Cardiac fibroblast (primary cell): ENCODE measurements at places on chromosomes 5 and 9.
A peak's percentile ranks its signal among the peaks of the same experiment; 100 is the strongest.

- no peak for DNase-seq
Measured at GRCh38 chr5:139399501-139400121, 4.3 kb downstream of the SPATA24 start.

DNA sequence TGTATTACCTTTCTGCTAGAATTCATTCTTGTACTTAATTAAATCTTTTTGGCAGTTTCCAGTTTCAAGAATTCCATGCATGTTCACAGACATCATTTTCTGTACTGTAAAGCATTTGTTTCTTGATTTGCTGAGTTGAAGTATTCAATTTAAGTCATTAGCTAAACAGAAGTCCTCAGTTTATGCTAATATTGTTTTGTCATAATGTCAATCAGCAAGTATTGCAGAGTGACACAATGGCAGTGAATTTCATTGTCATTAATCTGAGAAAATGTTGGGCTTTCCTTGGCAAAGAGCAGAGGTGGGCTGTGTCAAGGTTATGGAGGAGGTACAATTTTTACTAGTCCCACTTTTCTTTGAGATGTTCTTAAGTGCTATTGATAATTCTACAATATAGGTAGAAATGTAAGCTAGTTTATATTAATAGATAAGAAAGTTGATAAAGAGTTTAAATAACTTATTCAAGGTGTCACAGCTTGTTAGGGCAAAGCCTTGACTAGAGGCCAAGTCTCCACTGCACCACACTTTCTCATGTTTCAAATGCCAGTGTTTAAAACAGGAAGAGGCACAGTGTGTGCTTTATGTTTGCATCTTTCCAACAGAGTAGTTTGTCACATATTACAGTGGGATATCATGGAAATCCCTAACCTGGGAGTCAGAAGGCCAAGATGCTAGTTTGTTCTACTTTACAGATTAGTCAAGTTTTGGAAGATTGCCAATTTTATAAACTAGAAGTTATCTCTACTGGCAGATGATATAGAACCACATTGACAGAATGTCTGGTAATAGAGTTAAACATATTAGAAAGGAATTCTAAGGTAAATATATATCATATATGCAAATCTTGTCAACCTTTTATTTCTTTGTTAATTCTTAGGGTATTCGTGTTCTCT is 56.3 kb downstream of the SLF1 start:
- DNase-seq = peak; percentile 17

DNA sequence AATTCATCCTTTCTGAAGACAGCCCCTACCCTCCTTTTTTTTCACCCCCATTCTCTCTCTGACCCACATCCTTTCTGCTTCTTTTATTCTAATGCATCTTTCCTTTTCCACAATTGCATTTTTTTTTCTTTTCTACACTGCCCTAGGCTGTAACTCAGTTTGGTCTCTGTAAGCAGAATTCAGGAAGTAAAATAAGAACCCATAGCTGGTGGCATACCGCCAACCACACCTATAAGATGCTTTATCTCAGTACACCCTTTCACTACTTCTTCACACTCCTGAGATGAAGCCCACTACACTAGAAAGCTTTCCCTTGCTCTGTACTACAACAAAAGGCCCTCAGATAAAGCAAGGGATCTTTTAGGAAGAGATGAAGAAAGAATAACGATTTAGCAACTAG is 16.1 kb upstream of the TSSK1B start:
- DNase-seq = no peak

DNA sequence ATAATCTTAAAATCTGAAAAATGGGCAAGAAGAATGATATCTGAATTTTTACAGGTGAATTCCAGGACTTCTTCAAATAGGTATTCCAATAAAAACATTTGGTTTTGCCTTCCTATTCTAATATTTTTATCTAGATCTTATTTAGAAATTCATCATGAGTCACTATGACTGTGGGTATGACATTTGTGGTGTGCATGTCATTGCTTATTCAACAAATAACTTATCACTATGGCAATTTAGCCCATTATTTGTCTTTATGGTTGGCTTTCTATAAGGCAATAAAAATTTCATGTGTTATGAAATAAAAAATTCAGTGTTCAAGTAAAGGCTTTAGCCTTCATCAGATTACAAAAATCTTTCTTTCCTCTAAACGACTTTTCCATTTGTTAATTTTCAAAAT is 1139.6 kb upstream of the NUDT12 start:
- DNase-seq = peak; percentile 7

DNA sequence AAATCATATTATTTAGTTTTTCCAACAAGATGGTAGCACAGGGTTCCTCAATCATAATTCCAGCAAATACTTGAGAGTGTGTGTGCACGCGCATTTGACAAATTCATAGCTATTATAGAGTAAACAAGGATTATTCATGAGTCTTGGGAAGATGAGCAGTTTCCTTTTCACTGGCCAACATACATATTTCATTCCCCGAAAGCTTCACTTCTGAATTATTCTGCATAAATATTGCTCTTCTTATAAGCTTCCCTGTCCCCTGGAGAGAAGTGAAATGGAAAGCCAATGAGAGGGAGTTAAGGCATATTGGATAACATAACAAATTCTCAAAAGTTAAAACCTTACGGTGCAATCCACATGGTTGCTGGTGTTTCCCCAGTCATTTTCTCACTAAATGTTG is 386.4 kb upstream of the SEMA6A start:
- no peak for DNase-seq

GRCh38 chr5:78779771-78780616 is 131.4 kb upstream of the LHFPL2 start:
- DNase-seq = peak; percentile 80

GRCh38 chr5:102324714-102325113 is 28.6 kb upstream of the SLCO4C1 start:
- DNase-seq = no peak

GRCh38 chr5:68734781-68735180 is 359.0 kb upstream of the SLC30A5 start:
- DNase-seq = no peak

- no peak for DNase-seq
Measured at GRCh38 chr5:69230181-69230580, 4.5 kb upstream of the CDK7 start.

DNA sequence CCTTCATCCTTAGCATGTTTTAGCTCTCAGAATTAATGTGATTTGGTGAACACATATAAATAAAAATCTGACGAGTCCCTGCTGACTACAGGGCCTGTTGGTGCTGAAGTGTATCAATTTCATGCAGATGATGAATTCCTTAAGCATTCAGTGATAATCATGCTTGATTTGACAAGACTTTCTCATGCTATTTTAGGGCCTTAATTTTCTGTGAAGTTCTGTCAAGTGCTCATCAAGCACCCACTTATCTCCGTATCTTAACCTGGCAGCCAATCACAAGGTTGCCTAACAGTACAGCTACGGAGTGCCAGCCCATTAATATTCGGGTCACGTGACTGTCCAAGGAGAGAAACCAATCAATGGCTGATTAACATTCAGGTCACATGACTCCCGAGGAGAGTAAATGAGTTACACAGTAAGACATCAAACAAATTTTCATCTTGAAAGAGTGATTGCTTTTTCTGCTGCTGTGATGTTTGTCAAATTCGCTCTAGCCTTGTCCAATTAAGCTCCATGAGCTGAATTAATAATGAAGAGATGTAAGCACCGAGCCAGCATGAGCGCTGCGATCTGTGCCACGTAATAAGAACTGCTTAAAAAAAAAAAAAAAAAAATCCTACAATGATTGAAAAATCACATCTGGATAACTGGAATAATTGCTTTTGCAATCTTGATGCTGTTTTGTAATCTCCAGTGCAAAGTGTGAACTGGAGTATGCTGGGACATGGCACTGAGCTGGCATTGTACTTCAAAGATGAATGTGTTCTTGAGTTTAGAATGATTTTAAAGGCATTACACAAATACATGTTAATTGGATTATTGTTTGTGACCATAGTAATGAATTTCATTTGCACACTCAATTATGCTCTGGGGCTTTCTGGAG is 104.3 kb upstream of the SPATA31D4 start:
- no peak for DNase-seq

GRCh38 chr9:14985419-14985818 is 75.2 kb upstream of the FREM1 start:
- no peak for DNase-seq

- DNase-seq = no peak
Measured at GRCh38 chr5:176630681-176631222, 277 bp downstream of the EIF4E1B start.

DNA sequence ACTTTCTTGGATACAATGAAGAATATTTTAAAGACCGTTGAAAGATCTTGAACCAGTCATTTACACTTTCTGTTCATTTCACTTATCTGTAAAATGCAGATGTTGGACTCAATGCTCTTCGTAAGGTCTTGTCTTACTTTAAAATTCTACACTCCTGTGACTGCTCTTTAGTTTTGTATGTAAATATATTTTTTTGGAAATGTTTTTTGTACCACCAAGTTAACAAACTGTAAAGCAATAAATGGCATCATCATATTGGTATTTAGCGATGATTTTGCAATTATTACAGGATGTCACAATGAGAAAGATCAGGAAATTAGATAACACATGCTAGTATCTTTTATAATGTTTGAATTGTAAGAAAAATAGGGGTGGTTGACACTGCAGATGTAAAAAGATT is 80.8 kb upstream of the GNAQ start:
- no peak for DNase-seq

DNA sequence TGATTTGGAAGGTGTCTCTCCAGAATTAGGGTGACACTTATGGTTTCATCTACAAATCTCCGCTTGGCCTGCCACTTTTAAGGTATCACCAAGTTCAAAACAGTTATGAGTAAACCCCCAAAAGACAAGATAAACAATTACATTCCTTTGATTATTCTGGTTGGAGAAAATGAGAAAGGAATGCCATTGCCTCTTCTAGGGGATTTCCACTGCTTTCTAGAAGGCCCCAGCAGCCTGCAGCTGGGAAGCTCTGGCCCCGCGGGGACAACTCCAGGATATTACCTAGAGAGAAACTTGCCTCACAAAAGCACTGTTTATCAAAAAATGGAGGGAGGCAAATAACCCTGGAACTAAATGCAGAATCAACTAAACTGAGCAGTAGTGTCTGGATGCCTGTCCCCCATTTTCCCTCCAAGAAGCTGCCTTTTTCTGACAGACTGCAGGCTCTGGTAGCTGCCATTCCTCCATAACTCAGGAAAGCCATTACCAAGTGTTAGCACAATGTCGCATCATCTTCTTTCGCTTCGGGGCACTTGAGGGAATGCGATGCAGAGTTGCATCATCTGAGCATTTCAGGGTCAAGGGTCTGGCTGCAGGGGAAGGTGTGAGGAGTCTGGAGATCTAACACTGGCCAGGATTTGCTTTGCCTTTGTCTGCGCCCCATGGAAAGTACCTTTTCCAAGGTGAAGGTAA is 71.5 kb upstream of the PLPP6 start:
- no peak for DNase-seq

DNA sequence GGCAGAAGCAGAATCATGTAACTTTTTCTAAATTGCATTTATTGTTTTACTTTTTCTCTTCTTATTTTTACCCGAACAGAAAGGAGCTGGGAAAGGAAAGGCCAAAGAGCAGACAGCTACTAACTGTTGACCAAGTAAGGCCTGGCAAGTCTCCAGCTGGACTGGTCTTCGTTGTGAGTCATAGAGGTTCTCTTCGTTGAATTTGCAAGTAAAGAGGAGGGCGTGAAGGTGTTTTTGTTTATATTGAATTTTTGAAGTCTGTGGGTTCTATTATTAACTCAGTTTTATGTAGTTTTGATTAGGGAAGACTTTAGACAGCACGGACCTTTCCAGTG is 416.5 kb upstream of the CCNH start:
- DNase-seq = peak; percentile 15

GRCh38 chr9:81534138-81534875 is 155.0 kb downstream of the TLE1 start:
- no peak for DNase-seq

DNA sequence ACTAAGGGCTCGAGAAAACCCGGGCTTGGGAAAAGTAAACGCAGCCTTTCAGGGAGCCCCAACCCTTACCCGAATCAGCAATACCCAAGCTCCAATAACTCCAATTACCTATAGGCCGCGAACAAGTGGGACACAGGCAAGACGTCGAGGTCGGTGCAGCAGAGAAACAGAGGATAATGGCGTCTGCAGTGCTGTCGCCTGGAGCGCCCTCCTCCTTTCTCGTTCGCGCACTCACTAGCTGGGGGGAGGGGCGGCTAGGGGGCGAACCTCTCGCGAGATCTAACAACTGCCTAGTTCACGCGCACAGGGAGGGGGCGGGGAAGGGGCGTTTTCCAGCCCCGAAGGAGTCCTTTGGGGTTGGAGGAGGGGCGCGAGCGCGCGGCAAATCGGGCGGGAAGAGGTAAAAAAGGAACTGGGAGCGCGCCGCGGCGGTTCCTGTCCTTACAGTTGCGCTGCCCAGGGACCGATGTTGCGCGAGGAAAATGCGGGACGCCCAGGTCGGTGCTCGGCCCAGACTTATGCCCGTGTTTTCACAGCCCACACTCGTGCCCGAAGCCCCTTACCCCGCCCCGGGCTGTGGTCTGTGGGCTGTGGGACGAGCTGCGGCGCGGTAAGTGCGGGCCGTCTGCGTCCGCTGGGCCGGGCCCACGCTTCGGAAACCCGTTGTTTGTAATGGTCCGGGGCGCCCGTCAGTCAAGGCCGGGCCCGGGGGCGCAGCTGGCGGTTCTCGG is at the start of gene RMI1:
RMI1 (plus strand) TSS at position 411 of the 731 bp plus-strand sequence. CDS start 20,182 bp downstream, outside the sequence.
- DNase-seq = peak; percentile 99

DNA sequence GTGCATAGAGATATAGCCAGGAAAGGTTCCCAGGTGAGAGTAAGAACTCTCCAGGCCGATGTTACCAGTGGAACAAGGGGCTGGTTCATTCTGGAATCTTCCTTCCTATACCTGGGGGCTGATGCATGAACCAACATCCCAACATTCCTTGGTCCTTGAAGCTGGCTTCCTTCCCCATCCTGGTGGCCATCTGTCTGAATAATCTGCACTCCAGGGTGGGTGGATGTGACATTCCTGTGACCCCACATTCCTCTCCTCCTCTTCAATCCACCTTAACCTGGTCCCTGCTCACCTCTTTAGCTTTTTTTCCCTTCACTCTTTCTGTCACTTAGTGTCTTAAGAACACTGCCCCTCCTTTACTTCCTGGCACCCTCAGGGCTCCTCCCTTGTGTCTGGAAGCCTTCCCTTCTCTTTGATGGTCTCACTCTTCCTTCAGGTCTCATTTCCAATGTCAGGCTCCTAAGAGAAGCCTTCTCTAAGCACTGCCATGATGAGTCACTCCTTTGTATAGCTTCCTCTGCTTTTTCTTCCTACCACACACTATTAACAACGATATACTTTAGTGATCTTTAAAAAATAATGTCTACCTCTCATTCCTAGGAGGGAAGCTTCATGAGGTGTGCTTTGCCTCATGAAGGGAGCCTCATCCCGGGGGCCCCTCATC is 80.3 kb downstream of the BOD1 start:
- DNase-seq = no peak

GRCh38 chr9:73441223-73441622 is 289.6 kb downstream of the ANXA1 start:
- no peak for DNase-seq

DNA sequence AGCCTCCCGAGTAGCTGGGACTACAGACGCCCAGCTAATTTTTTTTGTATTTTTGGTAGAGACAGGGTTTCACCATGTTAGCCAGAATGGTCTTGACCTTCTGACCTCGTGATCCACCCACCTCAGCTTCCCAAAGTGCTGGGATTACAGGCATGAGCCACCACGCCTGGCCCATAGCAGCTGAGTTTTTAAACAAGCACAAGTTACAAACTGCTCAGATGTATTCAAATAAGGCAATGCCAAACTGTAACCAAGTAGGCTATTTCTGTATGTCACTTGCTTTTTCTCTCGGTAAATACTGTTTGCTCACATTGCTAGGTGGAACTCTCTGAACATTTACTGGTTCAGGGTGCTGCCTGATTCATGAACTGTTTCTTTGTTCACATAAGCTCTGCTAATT is 799.3 kb upstream of the NUDT12 start:
- DNase-seq = no peak

- no peak for DNase-seq
Measured at GRCh38 chr5:113031557-113031956, 55.0 kb downstream of the DCP2 start.
